ENCODE measurements at places on chromosomes 5 and 9.

- DNase-seq: no peak
Measured at GRCh38 chr5:20605732-20606525, 617.9 kb upstream of the CDH18 start.

DNA sequence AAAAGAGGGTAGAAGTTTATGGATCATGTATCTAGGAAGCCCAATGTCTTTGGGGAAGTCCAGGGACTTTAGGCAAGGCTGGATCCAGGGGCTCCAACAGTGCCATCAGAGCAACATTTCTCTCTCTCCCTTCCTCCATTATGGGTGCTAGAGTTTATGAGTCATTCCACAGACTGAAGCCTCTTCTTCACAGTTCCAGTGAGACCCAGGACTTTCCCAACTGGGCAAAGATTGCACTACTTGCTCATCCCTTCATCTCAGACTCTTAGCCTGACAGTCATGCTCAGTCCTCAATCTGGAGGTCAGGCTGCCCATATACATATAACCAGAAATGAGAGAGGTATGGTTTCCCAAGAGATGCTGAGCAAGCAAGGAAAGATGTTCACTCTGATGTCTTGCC is 110.7 kb downstream of the FEM1C start:
- no peak for DNase-seq

DNA sequence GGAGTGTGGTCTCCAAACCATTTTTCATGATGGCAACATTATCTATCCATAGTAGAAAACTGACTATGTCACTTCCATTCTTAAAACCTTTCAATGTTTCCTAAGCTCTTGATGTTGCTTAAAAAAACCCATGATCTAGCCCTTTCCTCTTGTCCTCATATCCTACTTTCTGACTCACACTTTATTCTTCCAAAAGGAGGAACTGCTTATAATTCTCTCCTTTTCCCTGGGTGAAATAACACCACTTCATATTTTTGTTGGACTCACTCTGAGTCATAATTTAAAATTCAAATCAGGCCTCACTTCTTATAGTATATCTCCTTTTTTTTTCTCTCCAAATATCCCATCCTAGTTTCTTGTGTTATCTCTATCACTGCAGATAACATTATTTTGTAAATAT is 513.9 kb downstream of the MAN2A1 start:
- DNase-seq: no peak

DNA sequence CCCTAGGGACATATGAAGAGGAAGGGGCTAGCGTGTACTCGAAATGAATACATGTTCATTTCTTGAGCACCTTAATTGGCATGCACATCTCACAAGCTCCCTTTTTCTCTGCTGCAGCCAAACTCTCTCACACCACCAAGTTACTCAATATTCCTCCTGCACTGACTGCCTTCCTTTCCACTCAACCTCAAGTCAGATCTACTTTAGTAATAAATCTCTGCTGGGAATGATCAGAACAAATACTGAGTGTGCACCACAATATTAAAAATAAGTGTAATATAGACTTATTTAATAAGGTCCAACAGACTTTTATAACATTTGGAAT is 995.8 kb upstream of the WWC1 start:
- DNase-seq: no peak

- no peak for DNase-seq
Measured at GRCh38 chr5:112869948-112870347, 8.9 kb downstream of the SRP19 start.

GRCh38 chr5:55959208-55959607 is 35.6 kb downstream of the IL6ST start:
- DNase-seq: no peak

GRCh38 chr9:27293996-27294395 is 3.0 kb downstream of the EQTN start:
- DNase-seq: no peak

DNA sequence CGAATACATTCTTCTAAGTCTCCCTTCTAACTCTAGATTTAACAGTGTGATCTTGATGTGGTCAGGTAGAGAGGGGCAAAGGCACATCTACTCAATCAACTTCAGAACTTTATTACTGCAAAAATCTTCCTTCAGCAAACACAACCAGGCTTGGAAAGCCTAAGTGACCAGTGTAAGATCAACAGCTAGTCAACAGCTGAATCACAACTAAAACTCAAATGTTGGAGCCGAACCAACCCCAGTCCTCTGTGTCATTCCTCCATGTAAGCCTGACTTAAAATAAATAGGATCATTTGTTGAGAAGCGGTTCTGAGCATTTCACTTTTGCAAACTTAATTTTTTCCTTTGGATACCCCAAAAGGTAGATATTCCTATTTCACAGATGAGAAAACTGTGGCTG is 352.7 kb downstream of the EBF1 start:
- DNase-seq: no peak

- no peak for DNase-seq
Measured at GRCh38 chr9:132003319-132003704, 76.4 kb downstream of the MED27 start.

GRCh38 chr9:13267743-13268142 is 11.7 kb downstream of the MPDZ start:
- no peak for DNase-seq

DNA sequence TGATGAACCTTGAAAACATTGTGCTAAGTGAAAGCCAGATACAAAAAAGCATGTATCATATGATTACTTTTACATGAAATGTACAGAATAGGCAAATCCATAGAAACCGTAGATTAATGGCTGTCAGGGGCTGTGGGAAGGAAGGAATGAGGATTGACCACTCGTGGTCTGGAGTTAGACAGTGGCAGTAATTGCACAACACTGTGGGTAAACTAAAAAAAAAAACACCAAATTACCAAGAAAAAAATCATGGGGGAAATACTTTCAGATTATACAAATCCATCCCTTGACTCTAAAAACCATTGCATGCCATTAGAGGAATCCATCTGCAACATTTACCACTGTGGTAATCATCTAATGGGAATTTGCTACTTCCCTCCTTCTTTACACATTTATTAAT is 140.0 kb downstream of the SIL1 start:
- no peak for DNase-seq

GRCh38 chr5:130729541-130729940 is 435.5 kb downstream of the HINT1 start:
- no peak for DNase-seq

DNA sequence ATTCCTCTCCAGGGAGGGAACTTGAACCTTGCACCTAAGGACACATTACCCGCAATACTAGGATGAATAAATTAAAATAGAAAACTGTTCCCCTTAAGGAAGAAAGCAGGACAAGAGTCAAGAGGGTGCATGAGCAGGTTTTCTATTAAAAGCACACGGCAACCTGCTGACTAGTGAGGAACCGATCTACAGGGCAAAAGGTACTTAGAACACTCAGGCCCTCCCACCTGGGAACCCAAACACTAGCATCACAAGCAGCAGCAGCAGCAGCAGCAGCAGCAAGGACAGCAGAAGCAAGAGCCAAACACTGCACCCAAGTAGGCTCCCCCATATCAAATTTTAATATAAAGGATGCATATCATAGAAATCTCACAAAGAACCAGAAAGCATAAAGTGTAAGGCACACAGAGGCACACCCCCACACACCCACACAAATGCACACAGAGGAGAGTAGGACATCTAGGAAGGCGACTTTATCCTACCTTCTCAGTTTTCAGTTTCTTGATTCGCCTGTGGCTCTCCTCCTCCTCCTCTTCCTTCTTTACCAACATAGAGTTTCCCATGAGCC is 2.8 kb downstream of the ZNF608 start:
- no peak for DNase-seq

GRCh38 chr5:120684749-120685415 is 220.8 kb downstream of the PRR16 start:
- DNase-seq: no peak

DNA sequence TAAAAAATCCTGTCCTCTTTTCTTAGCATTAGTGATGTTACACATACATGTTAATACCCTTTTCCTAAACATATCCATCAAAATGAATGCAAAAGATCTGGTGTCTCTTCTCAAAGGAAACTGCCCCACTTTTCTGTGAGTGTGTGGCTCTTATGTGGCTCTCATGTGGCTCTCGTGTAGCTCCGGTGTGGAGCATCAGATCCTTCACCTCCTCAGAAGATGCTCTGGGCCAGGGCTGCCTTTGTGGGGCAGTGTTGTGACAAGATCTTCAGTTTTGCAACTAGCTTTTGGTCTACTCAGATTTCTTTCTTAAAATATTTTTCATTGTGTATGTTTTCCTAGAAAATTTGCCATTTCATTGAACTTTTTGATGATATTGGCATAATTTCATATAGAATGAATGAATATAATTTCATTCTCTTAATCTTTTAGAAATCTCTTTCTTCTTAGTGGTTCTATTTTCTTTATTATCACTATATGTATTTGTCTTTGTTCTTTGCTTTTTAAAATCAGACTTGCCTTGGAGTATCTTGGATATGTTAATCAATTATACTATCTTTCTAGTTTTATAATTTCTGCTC is 19.4 kb downstream of the GARNL3 start:
- no peak for DNase-seq

- DNase-seq: no peak
Measured at GRCh38 chr5:159089675-159090074, 10.0 kb downstream of the EBF1 start.

DNA sequence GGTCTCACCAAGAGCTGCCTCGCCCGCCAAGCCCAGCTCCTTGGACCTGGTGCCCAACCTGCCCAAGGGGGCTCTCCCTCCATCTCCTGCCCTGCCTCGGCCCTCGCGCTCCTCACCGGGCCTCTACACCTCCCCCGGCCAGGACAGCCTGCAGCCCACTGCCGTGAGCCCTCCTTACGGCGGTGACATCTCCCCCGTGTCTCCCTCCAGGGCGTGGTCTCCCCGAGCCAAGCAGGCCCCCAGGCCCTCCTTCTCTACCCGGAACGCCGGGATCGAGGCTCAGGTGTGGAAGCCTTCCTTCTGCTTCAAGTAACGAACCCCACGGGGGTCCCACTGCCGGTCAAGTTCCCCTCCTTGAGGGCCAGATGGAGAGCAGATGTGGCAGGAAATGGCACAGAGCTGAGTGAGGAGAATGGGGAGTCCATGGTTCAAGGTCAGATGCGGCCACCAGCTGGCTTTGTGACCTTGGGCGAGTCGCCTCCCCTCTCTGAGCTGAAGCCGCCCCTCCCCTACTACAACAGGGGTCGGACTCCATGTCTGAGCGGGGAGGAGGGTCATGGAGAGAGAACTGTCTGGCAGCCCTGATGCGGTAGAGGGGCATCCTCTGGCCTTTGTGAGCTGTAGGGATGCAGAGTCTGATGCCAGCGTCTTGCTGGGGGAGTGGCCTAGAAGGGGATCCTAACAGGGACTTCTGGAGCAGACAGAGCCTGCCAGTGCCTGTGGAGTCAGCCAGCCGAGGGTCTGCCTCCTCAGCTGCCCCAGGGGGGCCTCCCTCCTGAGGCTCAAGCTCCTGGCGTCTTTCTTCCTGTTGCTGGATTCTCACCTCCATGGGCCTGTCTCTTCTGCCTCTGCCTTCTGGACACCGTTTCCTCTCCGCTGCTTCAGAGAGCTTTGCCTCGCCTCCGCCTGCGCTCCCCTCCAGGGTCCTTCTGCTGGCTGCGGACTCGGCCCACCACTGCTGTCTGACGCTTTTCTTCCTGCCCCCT is 9.9 kb downstream of the SYNPO start:
- no peak for DNase-seq

- DNase-seq: no peak
Measured at GRCh38 chr9:4126184-4126865, 173.5 kb downstream of the GLIS3 start.

DNA sequence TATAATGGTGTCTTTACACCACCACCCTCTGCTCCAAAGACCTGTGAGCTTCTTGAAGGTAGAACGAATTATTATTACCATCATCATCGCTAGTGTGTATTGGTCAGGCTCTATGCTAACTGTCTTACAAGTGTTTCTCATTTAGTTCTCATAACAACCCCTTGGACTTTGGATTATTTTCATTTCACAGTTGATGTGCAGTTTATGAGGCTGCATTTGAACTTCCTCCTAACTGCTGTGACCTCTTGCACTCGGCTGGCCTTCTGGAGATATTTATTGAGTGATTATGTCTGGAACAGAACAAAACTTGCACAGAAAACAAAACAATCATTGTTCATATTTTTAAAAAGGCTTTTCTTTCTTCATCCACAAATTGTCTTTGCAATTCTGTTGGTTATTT is 306.3 kb upstream of the SGCD start:
- no peak for DNase-seq

GRCh38 chr9:75033791-75034473 is 5.8 kb upstream of the CARNMT1 start:
- no peak for DNase-seq

GRCh38 chr5:68287976-68288706 is 72.6 kb downstream of the PIK3R1 start:
- DNase-seq: peak; percentile 25

GRCh38 chr9:114276908-114277821 is 45.7 kb upstream of the ORM1 start:
- no peak for DNase-seq

- DNase-seq: no peak
Measured at GRCh38 chr9:127170103-127170502, 47.7 kb upstream of the ANGPTL2 start.

DNA sequence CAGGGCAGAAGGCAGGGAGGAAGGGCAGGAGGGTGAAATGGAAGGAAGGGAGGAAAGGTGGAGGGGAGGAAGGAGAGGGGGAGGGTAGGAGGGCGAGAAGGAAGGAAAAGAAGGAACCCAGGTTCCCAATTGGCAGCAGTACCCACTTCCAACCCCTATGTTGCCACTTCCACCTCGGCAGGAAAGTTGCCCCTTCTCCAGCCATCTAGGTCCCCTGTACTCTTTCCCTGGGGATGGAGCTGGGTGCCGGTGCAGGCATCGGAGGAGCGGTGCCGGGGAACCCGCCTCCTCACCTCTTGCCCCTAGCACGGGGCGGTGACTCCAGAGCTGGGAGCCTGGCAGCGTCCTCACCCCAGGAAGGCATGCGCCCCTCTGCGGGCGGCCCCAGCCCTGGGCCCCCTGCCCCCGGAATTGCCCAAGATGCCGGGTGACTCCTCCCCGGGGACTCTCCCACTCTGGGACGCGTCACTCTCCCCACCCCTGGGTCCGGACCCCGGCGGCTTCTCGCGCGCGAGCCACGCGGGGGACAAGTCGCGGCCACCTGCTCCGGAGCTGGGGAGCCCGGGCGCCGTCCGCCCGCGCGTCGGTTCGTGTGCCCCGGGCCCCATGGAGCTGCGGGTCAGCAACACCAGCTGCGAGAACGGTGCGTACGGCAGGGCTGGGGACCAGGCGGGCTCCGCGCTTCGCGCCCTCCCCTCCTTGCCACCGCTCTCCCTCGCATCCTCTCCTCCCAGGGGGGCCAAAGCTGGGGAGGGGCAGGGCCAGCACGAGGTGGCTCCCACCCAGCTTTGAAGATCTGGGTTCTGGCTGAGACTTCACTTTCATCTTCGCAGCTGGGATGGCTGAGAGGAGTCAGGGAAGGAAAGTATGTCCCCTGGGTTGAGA is at the start of gene NIPAL4:
TSS of gene NIPAL4 (plus strand) at position 499 of the 885 bp plus-strand sequence. CDS start at position 607, 108 bp downstream.
- DNase-seq: peak; percentile 41

GRCh38 chr9:116096853-116097252 is 56.7 kb upstream of the PAPPA start:
- no peak for DNase-seq

GRCh38 chr9:124128568-124129166 is 117.1 kb downstream of the LHX2 start:
- no peak for DNase-seq

- no peak for DNase-seq
Measured at GRCh38 chr5:8842971-8843551, 702.8 kb downstream of the SEMA5A start.
